ENCODE measurements at places on chromosomes 2 and 18.

DNA sequence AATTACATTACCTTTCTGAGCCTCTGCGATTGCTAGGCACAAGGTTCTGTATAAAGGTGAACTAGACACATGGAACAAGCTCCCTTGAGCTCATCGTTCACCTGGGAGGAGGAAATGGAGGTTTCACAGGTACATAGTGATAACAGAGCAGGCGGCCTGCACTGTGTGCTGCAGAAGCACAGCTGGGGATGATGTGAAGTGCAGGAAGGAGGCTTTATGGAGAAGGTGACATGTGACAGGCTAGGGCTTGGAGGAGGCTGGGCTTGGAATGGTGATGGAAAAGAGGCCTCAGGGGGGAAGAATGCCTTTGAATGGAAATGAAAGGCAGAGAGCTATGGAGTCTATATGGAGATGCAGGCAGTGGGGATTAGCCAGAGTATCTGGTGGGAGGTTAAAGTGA is 22.9 kb downstream of the MARCHF4 start:
- DNase-seq = no peak

GRCh38 chr18:731185-731584 is 18.8 kb upstream of the ENOSF1 start:
- no peak for DNase-seq

DNA sequence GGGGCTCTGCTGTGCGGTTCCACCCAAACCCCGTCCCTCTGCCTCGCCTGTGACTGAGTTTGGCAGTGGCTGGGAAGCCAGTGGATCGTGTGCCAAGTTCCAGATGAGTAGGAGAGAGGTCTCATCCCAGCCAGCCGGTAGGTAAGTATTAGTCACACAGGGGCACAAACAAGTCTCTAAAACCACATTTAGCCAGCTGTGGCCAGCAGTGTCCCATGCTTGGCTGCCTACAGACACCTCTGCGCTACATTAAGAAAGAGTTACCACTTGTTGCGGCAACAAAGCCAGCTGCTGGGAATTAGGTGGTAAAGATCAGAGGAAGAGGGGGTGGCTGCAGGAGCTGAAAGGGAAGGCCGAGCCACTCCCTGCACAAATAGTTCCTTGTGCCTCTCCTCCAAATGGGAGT is 81.2 kb downstream of the GATA6 start:
- DNase-seq = no peak

- no peak for DNase-seq
These were observed 23.0 kb downstream of the SMYD1 start for GRCh38 chr2:88090446-88091283.

GRCh38 chr2:27115519-27115918 is 3.4 kb downstream of the CGREF1 start:
- DNase-seq = no peak

GRCh38 chr2:30984148-30984547 is 154.1 kb downstream of the GALNT14 start:
- no peak for DNase-seq

GRCh38 chr2:25029183-25029554 is 12.7 kb upstream of the EFR3B start:
- no peak for DNase-seq

GRCh38 chr18:38759457-38759856 is 1193.9 kb upstream of the CELF4 start:
- DNase-seq = no peak

DNA sequence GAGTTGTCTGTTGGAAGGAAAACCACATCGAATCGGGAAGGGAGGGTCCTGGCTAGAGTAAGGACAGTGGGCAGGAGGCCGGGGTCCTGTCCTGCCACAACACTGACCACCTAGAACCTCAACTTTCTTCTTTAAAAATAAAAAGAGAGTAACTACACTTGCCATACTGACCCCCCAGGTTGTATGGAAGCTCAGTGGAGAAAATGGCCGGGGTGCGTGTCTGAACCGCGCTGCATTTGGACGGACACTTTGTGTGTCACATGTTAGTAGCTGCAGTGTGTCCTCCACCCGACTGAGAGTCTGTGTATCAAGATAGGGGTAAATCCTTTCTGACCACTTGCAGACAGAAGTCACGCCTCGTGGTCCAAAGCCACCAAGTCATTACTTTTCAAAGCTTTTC is 87.0 kb downstream of the GBX2 start:
- no peak for DNase-seq
